NCI-H2107 (cell line): ENCODE measurements at places on chromosomes 5 and 9.

DNA sequence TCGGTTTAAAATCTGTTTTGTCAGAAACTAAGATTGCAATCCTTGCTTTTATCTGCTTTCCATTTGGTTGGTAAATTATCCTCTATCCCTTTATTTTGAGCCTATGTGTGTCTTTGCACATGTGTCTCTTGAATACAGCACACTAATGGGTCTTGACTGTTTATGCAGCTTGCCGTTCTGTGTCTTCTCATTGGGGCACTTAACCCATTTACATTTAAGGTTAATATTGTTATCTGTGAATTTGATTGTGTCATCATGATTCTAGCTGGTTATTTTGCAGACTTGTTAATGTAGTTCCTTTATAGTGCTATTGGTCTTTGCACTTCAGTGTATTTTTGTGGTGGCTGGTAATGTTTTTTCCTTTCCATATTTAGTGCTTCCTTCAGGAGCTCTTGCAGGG, 36.3 kb upstream of the SMIM15 start:
- DNase-seq: no peak

DNA sequence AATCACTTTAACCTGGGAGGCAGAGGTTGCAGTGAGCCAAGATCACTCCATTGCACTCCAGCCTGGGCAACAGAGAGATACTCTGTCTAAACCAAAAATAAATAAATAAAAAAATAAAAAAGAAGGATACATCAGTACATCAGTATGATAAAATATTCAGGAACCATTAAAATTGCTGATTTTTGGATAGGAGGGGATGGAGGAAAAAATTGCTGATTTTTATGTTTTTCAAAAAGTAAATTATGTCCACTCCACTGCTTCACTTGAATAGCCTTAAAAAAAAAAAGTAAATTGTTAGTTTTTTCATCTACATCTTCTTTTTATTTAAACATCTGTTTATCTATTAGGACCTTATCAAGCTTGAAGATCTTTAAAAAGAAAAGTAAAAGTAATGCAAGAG, 7.4 kb upstream of the GAPVD1 start:
- DNase-seq: no peak

GRCh38 chr9:19648672-19649071, 140.2 kb downstream of the SLC24A2 start:
- DNase-seq: no peak

DNA sequence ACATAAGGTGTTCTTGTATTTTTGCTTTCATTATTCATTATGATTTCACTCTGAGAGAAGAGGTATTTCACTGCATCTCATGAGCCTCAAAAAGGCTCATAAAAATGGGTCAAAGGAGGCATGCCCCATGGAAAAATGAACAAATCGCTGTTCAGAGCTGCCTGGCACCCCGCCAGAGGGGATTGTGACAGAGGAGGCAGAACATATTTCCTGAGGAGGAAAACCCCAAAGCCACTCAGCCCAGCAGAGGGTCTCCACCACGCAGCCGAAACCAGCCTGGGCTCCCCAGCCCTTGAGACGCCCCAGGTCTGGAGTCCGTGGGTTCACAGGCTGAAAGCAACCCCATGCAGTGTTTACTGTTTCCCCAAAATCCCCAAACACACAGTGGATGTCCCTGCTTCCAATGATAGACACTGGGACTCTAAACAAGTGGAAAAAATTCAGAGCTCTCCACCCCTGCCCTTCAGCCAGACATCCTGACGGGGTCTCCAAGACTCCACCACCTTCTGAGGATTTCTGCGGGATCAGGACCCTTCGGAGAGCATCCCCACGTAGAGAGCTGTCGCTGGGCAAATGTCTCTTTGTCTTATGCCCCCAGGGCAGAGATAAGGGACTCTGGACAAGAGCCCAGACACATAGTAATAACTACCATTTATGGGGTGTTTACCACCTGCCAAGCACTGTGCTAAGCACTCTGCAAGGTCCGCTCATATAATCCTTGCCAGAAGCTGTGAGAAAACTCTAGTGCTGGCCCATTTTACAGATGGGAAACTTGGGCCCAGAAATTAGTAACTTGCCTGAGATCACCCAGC, 122.3 kb downstream of the PAX5 start:
- no peak for DNase-seq

- no peak for DNase-seq
Observed at GRCh38 chr5:133147815-133148567, 96.2 kb downstream of the HSPA4 start.

- no peak for DNase-seq
Observed at GRCh38 chr5:36688722-36689121, 82.3 kb downstream of the SLC1A3 start.

GRCh38 chr5:38373743-38374142, 115.4 kb downstream of the EGFLAM start:
- DNase-seq: no peak

DNA sequence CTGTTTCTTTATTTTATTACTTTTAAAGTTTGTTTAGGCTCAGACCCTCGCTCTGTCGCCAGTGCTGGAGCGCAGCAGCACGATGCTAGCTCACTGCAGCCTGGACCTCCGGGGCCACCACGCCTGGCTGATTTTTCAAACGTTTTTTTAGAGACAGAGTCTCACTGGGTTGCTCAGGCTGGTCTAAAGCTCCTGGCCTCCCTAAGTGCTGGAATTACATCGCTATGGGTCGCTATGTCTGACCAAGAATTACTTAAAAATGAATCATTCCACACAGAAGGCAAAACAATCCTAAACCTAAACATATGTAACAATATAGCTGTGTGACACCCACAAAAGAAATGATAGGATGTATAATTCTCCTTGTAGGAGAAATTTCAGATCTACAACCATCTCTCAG, 86.9 kb upstream of the SIMC1 start:
- no peak for DNase-seq

- DNase-seq: no peak
Observed at GRCh38 chr9:68750786-68751185, 45.7 kb downstream of the PIP5K1B start.

DNA sequence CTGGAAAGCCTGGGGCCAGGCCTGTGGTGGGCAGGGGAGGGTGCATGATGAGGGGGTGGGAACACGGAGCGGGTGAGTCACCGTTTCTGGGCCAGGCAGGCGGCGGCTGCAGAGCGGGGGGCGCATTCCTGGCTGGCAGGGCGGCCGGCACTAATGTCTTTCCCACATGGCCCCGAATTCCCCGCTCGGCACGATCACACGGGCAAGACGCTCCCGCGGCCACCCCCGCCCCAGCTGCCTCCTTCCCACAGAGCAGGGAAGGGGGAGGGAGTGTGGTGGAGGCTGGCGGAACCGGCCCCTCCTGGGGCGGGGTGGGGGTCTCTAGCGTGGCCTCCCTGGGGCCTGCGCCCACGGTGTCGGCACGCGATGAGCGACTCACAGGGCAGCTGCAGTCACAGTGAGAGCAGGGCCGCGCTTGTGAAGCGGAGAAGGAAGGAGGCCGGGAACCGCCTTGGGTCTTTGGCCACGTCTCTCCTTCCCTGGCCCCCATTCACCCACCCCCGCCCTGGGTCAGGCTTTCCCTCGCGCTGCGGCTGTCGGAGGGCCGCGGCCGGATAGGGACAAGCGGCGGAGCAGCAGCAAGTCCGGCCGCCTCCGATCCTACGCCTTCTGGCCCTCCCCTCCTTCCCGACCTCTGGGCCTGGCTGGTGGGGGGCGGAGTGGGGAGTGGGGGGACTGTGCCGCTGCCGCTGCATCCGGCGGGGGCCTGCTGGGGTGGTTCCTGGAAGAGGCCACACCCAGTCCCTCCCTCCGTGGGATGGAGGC, 48.9 kb downstream of the CXXC5 start:
- no peak for DNase-seq

DNA sequence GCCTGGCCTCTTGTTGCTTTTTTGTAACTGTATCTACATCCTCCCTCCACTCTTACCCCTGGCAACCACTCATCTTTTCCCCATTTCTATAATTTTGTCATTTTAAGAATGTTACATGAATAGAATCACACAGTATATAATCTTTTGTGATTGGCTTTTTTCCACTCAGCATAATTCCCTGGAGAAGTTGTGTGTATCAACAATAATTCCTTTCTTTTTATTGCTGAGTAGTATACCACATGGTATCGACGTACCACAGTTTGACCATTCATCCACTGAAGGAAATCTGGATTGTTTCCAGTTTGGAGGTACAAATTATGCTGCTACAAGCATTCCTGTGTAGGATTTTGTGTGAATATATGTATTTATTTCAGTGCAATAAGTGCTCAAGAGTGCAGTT, 21.7 kb upstream of the ENTREP1 start:
- no peak for DNase-seq

DNA sequence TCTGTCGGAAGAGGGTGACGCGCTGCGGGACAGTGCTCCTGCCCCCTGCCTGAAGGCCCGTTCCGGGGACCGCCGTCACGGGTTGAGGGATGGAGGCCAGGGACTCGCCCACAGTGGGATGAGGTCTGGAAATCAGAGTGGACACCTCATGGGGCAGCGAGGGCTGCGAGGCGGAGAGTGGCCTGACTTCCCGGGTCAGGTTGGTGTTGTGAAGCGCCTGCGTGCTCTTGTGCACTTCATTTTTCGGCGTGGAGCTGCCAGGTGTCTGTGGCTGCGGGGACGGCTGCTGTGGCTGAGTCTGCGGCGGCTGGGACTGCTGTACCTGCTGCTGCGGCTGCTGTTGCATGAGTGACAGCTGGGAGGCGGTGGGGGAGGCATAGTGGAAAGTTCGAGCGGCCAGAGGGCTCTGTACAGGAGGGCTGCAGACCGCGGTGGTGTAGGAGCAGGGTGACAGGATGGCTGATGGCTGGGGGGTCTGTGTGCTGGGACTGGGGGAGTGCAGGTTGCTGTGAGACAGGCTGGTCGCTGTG, 434.1 kb downstream of the HCN1 start:
- no peak for DNase-seq

GRCh38 chr9:5556101-5556705, 45.9 kb downstream of the PDCD1LG2 start:
- DNase-seq: no peak

GRCh38 chr5:61919920-61920319, 386.1 kb upstream of the KIF2A start:
- no peak for DNase-seq

GRCh38 chr5:39076101-39076756, 2.0 kb upstream of the RICTOR start:
- no peak for DNase-seq

GRCh38 chr9:25704800-25705199, 26.6 kb upstream of the TUSC1 start:
- DNase-seq: no peak

- no peak for DNase-seq
Observed at GRCh38 chr5:91151947-91152346, 231.2 kb downstream of the ARRDC3 start.

DNA sequence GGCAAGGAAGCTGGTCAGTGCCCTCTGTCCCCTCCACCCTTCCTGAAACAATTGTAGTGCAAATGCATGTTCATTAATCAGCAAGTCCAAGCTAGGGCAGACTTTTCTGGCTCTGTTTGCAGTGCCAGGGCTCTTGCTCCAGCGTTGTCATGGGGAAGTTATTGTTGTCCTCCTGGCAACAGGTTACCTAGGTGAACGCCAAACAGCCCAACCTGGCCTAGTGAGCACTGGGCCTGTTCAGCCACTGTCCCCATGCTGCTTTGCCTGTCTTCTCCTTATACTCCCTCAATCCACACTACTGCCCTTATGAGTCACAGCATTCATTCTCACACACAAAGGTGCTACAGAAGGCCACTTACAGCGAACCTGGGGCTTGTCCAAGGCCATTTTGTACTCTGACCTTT, 34.5 kb upstream of the GLIS3 start:
- DNase-seq: no peak

GRCh38 chr5:132044207-132044606, 16.2 kb upstream of the IL3 start:
- DNase-seq: no peak

DNA sequence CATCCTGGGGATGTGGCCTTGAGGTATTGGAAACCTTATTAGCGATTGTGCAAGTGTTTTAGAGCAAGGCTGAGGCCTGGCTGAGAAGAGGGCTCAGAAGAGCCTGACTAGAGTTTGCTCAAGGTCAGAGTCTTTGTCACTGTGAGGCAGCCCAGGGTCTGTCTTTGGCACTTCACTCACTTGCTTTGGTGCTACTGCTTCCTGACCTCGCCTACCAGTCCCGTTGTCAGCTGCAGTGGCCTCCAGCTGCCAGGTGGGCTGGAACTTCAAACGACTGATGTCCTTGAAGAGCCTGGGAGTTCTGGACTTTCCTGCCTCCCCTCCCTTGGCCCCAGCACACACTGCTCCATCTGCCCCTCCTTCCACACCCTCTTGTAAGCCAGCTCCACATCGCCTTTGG, 228.0 kb downstream of the SNX18 start:
- DNase-seq: no peak

DNA sequence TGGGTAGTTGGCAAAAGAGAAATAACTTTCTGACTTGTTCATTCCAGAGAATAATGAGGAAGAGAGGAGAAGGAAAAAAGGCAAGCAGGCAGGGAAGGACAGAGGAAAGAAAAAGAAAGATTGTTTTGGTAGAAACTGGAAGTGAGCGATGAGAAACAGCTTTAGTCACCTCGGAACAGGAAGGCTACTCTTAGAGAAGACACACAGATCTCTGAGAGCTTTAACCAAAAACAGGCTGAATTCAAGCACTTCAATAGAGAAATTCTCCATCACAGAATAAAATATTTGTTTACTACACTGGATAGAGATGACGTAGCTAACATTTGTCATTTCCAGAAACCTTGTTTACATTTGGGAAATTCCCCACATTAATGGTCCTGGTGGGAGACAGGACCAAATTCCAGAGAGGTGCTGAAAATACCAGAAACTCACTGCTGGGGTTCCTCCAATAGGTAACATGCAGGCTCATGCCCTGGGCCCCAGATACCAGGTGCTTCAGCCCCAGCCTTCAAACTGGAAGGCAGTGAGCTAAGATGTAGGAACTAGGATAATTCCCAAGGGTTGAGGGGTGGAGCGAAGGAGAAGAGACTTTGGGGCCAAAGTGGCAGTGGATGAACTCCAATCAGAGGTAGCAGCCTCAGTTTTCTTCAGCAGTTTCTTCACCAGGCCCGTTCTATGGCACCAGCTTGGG, 227.7 kb upstream of the GRAMD2B start:
- no peak for DNase-seq

GRCh38 chr9:121474231-121474947, 25.3 kb downstream of the GGTA1 start:
- no peak for DNase-seq

- no peak for DNase-seq
Observed at GRCh38 chr5:81633891-81634290, 117.0 kb downstream of the SSBP2 start.

DNA sequence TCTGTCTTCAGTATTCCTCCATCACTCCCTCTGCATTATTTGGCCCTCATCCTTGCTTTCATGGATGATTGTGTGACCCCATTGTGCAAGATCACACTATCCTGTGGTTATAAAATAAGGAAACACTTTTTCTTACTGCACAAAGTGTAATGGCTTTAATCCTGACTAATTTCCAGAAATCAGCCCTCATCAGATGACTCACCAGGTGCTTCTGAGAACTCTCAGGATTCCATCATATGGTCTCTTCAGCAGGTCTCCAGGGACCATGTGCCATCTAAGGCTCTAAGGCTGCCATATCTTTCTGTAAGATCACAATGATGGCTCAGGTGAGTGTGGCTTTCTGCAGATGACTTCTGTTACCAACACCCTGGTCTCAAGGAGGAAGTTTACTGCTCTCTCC, 27.3 kb upstream of the FER start:
- DNase-seq: no peak

GRCh38 chr5:151707567-151707966, 20.9 kb upstream of the SPARC start:
- DNase-seq: no peak
